SHP77 treated with DMSO at 0.1 percent for 48 hours (cell line): ENCODE measurements at places on chromosomes 11 and 22.

DNA sequence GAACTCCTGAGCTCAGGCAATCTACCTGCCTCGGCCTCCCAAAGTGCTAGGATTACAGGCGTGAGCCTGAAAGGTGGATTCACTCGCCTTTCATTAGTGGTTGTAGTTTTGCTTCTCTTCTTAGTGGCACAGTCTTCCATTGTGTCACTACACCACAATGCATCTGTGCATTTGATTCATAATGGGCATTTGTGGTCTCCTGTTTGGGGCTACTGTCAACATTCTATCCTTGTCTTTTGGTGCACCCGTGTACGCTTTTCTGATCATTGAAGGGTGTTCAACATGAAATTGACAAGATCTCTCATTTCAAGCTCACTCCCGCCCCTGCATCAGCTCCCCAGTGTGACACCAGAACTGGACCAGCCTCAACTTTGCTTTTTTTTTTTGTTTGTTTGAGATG lies 2.0 kb upstream of the SYT12 start:
- DNase-seq: no peak

DNA sequence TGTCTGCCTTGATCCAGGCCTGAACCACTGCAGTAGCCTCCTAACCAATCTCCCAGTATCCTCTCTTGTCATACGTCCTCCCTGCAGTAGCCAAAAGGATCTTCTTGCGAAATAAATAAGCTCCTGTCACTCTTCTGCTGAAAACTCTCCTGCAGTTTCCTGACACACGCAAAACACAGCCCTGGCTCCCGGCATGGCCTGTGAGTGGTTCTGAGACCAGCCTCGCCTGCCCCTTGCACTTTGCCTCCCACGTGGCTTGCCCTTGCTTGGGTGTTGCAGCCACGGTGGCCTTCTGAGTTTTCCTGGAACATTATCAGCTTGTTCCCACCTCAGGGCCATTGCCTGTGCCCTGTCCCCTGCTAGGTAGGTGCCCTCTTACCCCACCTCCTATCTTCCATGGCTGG lies 7.2 kb downstream of the ZC3H7B start:
- DNase-seq: no peak

DNA sequence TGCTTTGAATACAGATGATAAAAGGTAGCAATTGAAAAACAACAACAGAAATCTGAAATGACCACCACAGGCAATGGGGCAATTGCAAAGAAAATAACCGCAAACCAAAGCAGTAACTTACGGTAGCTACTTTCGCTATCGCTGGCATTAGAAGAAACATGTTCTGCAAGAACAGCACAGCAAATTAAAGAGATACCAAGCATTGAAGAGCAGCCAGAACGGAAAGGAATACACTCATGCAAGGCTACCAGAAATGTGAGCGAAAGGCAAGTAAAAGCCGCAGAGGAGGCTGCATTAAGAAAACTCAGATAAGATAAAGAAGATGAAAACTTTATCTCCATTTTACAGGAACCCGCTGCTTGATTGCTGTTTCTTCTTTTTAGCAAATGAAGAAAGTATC lies 194.1 kb upstream of the CCDC90B start:
- no peak for DNase-seq

- DNase-seq: no peak
These were observed 441.0 kb downstream of the NELL1 start for GRCh38 chr11:21110415-21110814.

DNA sequence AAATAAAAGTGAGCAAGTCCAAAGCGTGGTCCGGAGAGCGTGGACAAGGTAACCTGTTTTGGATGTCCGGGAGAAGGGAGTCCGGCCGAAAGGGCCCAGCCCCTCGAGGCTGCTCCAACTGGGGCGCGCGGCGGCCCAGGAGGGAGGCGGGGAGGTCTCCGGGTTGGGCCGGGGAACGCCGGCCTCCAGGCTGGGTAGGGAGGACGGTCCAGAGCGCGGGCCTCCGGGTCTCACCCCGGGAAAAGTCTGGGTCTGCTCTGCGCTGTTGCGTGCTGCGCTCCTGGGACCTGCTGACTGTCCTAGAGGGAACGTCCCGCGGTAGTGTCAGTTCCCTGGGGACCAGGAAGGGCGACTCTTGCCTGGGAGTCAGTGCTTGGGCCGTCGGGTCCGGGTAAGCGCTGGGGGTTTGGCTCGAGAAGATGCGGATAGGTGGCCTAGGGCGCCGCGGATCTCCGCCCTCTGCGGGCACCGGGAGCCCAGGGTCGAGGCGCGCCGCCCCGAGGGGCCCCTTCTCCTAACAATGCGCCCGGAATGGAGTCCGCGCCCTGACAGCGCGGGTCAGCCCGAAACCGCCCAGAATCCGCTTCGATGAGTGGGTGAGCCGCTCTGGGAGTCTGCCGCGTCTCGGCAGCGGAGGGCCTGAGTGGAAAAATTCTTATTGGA lies 988 bp upstream of the FLI1 start:
- DNase-seq: no peak

GRCh38 chr11:79308429-79308828 lies 132.4 kb downstream of the TENM4 start:
- no peak for DNase-seq

- DNase-seq: no peak
These were observed 52.2 kb downstream of the PRDM10 start for GRCh38 chr11:129950101-129951091.

- no peak for DNase-seq
These were observed 286.1 kb upstream of the CNTN5 start for GRCh38 chr11:98734686-98735085.

GRCh38 chr11:11239959-11240358 lies 113.1 kb downstream of the CSNK2A3 start:
- DNase-seq: no peak
